ENCODE measurements at places on chromosomes 16 and 17.
A peak's percentile ranks its signal among the peaks of the same experiment; 100 is the strongest.

- DNase-seq = no peak
Measured at GRCh38 chr17:43755389-43755875, 3.2 kb downstream of the SOST start.

DNA sequence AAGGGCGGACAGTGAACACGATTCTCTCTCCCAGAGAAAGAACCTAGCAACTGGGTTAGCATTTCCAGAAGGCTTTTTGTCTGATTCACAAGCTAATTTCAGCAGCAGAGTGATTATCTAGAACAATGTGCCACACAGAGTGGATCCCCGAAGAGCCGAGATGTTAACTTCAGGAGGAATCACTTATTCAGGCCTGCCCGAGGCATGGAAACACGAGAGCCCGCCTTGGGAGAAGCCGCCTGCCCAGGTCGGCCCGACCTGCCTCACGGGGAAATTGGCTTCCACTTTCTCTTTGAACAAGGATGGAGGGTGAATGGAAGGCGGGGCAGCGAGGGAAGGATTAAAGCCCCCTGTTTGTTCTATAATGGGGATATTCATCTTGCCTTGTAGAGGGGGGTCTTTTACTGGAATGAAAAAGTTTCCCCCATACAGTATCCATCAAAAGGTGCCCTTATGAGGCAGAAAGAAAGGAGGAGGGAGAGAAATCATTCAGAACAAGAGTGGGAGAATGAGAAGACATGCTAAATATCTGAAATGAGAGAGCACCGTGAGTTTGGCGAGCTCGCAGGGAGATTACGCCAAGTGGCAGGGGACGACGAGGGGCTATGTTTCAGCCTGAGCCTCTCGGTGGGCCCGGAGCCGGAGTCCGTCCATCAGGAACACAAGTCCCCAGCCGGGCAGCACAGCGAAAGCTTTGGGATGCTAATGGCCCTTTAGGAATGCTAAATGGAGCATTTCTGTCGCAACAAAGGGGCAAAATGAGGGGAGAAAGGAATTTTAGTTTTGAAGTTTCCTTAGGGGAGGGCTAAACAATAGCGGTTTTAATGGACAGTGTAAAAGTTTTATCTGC, 33.0 kb downstream of the NTN1 start:
- DNase-seq = no peak

DNA sequence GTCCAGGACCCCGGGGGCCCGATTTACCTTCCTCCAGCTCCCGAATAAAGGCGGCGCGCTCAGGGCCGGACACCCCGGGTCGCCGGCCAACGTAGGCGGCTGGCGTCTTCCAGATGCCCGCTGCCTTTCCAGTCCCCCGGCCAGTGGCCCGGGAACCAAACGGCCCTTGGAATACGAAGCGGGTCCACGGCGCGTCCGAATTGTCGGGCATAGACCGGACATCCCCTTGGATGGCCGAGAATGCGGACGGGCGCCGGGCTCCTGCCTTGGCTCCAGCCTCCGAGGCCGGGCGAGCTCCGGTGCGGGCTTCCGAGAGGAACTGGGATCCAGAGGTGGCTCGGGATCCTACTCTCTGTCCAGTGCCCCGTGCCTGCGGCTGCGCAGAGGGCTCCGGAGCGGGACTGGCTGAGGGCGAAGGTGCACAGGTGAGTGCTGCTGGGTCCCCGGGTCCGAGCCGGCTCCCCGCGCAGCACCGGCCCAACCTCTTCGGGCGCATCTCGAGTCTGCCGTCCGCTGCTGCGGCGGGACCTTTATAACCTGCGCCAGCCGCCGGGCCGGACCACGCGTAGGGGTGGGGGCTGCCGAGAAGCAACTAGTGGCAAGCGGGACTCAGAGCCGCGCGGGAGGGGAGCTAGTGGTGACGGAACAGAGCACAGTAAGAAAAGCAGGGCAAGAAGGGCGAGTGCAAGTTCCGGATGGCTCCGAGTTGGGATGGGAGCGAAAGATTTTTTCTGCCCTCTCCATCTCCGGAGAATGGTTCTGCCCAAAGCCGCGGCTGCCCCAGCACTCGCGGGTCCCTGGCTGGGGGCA, at the start of gene HAP1:
Gene HAP1, minus strand, starts transcription at position 505 of the 810 bp plus-strand sequence. Its CDS starts 9 bp downstream, at position 496.
- DNase-seq = no peak

GRCh38 chr17:43952351-43952723, 1.4 kb downstream of the PYY start:
- no peak for DNase-seq

GRCh38 chr16:8864480-8865110, 4.2 kb downstream of the CARHSP1 start:
- DNase-seq = no peak

DNA sequence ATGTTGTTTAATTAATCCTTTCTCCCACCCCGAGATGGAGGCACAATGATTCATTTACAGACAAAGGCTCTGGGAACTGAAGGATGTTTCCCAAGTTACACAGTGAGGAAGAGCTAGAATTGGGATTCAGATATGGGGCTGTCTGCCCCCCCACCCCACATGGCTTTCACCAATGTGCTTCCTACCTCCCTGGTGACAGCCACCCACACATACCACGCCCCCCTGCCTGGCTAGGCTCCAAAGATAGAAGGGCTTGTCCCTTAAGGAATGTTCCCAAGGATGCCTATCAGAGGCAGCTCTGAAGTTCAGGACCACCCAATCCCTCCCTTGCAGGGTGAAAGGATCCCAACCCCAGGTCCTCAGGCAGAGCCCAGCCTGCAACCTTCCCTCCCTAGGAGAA, 32.9 kb downstream of the CFAP20 start:
- no peak for DNase-seq

- peak; percentile 71 for DNase-seq
Measured at GRCh38 chr17:6365200-6365943, 69.5 kb downstream of the AIPL1 start.

- no peak for DNase-seq
Measured at GRCh38 chr16:20916289-20916688, 15.7 kb downstream of the LYRM1 start.

DNA sequence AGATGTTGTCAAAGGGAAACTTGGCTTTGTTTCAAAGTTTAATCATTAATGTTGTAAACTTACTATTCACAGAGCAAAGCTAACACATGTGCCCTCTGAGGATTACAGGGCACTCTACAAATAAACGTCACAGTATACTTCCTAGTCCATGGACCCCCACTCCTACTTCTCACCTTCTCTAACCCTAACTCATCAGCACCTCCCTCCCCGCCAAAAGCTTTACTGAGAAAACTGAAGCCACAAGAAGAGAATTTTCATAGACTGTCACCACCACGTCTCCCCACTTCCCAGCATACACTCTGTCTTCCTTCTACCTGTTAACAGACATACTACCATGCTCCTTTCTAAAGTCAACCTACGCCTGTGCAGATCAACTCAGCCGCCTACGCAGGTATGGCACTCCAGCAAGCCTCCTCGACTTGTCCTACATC, 29.0 kb downstream of the HELZ start:
- DNase-seq = peak; percentile 46

GRCh38 chr17:80969030-80969673, 22.5 kb upstream of the CHMP6 start:
- no peak for DNase-seq

DNA sequence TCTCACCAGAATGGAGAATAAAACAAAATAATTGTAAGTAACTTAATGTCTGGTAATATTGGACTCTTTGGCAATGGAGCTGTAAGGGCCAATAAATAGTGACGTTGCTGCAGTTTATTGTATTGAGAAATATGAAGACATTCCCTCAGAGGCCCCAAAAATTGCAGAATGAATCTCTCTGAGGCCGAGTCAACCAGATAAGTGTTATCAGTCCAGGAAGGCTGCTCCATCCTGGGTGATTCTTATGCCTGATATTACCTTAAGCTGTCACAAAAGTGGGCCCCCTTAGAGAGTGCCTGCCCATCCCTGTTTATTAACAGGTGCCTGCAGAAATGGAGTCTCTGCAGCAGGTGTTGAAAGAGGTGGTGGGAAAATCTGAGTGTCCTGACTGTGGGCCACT, 219.2 kb downstream of the HS3ST4 start:
- no peak for DNase-seq

DNA sequence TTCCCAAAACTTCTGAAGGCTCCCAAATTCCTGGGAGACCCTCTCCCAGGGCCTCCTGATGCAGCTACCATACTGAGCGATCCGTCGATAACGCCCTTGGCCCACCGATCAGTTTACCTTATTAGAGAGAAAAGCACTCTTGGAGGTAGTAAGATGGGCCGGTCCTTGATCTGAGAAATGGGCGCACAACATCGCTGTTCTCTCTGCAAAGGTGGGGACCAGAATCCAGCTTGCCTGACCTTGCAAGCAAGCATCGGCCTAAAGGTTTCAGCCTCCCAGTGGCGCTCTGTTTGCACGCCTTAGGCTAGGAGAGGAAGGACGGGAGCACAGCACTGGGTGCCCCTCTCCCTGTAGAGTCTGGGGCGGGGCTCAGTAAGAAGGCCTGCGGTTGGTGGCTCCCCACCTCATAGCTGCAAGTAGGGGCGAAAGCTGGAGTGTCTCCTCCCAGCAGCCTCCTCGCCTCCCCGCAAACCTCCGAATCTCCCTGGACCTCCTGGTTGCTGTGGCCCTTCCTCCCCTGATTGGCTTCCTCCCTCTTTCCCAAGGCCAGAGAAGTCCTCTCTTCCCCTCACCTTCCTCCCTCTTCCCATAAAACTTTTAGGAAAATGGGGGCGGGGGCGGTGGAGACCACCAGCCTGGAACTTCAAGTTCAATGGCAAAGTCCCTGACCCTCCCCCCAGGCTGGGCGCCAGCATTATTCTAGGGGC, at the start of gene PRAC1:
Gene PRAC1, minus strand, starts transcription at position 318 of the 707 bp plus-strand sequence. Its CDS starts 126 bp downstream, at position 192.
- no peak for DNase-seq

GRCh38 chr16:80441935-80442334, 98.9 kb upstream of the DYNLRB2 start:
- DNase-seq = no peak

DNA sequence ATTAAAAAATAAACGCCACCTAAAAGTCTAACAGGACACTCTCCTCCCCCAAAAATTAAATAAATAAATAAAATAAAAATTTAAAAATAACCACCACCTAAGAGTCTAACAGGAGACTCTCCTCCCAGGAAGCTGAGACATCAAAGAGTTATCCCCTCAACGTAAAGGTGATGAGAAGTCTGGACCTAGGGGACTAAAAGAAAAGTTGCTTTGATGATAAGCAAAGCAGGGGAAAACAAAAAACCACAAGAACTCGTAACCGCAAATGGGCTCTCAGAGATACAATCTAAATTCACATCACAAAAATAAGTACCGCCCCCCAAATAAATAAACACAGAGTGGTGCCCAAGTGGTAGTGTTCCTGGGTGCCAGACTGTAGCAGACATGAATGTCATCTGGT, 412.2 kb downstream of the ZFHX3 start:
- no peak for DNase-seq

GRCh38 chr17:4950075-4950745, 709 bp upstream of the ENO3 start:
- DNase-seq = peak; percentile 51

DNA sequence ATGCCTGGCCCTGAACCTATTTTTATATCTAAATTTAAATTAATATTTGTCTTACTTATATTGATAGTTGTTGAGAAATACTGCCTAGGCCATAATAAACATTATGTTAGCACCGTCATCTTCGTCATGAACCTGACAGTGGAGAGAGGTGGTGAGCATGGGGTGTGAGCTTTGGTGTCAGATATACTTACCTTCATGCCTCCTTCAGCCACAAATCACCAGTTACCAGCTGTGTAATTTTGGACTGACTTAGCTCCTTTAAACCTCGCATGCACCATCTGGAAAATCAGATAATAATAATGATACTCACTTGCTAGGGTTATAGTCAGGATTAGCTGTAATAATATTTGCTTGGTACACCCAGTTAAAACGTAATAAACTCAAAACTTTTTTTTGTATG, 35.0 kb downstream of the SNX29 start:
- no peak for DNase-seq

- DNase-seq = no peak
Measured at GRCh38 chr16:75326333-75326732, 74.9 kb upstream of the BCAR1 start.

DNA sequence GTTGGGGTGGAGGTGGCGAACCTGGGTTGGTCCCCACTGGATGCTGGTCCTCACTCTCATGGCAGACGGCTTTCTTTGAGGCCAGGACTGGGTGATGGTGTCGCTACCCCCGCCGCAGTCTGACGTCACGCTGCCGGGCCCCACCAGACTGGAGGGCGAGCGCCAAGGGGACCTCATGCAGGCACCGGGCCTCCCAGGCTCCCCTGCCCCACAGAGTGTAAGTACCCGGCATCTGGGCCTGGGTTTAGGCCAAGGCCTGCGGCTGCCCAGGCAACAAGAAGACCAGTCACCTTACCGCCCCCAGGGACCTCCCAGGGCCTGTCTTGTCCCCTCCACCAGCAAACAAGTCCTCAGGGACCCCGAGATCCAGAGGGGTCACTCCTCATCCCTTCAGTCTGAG, 17.7 kb downstream of the FOXN1 start:
- DNase-seq = no peak

- no peak for DNase-seq
Measured at GRCh38 chr17:48002916-48003416, 32.1 kb downstream of the CDK5RAP3 start.

DNA sequence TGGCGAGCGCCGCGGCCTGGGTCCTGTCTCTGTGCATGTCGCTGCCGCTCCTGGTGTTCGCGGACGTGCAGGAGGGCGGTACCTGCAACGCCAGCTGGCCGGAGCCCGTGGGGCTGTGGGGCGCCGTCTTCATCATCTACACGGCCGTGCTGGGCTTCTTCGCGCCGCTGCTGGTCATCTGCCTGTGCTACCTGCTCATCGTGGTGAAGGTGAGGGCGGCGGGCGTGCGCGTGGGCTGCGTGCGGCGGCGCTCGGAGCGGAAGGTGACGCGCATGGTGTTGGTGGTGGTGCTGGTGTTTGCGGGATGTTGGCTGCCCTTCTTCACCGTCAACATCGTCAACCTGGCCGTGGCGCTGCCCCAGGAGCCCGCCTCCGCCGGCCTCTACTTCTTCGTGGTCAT, 6.8 kb downstream of the SSTR5 start:
- no peak for DNase-seq

DNA sequence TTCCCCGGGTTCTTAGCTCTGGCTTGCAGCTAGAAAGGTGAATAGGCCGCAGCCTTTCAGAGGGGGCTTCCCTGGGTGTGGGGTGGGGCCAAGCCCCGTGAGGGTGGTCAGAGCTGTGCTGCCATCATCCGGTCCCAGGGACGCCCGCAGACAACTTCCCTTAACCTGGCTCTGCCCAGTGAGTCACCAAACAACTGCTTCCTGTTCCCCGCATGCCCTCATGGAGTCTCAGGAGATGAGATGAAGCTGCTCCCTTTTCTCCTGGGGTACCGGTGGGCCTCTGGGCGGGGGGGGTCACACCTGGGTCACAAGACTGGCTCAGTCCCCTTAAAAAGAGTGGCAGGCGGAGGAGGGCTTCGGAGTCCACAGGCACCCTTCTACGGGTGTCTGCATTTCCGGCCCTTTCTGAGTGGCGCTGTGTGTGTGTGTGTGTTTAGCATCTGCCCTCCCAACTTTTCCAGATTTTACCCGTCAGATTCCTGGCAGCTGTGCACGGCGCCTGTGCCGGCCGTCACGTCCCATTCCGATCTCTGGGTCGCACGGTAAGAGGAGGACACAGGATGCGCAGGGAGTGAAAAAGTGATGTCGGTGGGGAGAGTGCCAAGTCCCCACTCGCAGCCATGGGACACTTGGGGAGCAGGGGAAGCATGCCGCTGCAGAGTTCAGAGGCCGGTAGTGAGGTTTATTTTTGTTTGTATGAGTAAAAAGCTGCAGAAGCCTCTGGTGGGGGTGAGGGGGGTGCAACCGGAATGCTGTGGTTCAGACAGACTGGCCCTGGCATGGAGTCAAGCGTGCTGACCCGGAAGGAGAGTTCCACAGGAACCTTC, 16.8 kb downstream of the HIC1 start:
- DNase-seq = no peak

- DNase-seq = no peak
Measured at GRCh38 chr17:35154196-35155165, 6.9 kb downstream of the UNC45B start.

- peak; percentile 15 for DNase-seq
Measured at GRCh38 chr17:18974407-18975149, 22.6 kb downstream of the SLC5A10 start.
